ENCODE measurements at places on chromosomes 1 and 21.
A peak's percentile ranks its signal among the peaks of the same experiment; 100 is the strongest.

DNA sequence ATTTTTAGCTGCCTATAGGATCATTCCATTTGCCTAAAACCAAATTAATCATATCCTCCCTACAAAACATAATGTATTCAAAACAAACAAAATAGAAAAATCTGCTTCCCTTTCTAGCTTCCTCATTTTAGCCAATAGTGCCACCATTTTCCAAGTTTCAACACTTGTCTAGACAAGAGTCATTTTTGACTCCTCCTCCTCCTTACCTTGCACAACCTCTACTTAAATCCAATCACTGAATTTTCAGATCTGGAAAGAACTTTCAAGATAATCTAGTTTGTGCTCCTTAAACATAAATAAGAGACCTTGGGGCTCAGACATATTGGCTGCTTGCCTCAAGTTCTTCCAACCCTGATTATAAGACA lies 7.4 kb downstream of the STX6 start:
- DNase-seq, result no peak

- no peak for DNase-seq
Observed at GRCh38 chr1:96641282-96641681, 80.3 kb upstream of the PTBP2 start.

DNA sequence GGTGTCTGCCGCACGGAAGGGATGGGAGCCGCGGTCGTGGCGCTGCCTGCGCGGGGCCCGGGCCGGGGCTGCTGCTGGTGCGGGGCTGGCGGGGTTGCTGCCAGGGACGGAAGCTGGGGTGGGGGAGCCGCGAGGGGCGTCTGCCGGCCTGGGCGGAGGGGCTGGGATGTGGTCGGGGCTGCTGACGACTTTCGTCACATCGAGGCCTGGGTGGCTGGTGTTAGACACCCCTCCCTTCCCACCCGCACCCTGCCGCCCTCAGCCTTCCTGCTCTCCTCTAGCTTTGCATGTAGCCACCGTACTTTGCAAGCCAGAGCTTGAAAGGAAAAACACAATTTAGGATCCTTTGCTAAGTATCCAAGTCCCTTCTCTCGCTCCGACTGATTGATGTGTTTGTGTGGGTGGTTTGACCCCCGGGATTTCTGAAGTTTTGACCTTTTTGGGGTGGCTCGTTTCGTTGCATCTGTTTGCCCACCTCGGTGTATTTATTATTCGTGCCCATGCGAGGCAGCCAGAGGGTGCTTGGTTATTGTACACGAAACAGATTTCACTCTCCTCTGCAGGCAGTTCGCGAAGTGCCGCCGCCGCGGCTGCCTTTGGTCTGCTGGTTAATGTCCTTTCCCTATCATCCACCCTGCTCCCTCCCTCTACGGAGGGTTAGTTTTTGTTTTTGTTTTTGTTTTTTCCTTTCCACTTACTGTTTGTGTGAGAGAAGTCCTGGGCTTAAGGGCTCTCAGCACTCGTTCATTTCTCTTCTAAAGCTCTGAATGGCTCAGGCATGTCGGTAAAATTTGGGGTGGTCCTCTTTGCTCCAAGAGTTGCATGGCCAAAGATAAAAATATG lies 868 bp downstream of the C1orf21 start:
- peak; percentile 53 for DNase-seq

GRCh38 chr1:81801651-81802456 lies 1.1 kb downstream of the ADGRL2 start:
- peak; percentile 58 for DNase-seq

GRCh38 chr1:55582084-55582483 lies 366.9 kb upstream of the USP24 start:
- no peak for DNase-seq

GRCh38 chr1:55285834-55286233 lies 70.7 kb upstream of the USP24 start:
- DNase-seq, result peak; percentile 45

- peak; percentile 91 for DNase-seq
Observed at GRCh38 chr1:23475134-23475628, 8.8 kb downstream of the ASAP3 start.

- peak; percentile 80 for DNase-seq
Observed at GRCh38 chr1:246753670-246754535, 29.7 kb downstream of the SCCPDH start.

DNA sequence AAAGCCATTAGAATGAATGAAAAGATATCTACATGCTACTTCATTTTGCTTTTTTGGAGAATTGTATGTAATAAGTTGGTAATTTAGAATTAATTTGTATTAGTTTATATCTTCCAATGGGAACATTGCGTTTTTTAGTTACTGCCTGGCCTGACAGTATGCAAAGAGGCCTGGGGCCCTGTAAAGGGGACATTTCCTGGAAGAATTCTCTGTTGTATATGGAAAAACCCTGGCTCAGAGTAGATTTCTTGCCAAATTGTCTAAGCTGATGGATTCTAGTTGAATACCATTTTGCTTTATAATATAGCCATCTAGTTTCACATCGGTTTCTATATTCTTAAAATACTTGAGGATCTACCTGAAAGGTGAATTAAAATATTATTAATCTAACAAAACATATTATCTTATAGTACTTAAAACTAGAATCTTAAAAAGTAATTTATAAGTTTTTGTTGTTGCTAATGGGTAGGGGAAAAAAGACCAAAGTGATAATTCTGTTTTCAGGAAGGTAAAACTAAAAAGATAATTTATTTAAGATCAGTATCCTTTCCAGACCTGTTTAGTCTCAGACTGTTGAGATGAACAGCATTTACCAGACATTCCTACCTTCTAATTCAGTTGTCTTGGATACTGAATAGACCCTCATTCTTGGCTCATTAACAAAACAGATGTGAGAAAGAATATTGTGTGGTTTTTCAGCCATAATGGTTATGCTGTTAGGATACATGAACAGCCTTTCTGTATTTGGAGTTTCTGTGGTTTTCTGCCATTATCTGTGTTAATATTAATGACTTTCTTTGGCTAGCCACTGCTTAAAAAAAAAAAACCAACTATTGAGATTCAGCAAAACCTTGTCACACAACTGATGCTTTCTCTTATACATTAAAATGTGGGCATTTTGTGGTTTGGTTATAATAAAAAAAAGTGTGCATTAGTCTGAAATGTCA lies 4.8 kb downstream of the AGO3 start:
- DNase-seq, result no peak
